ENCODE measurements at places on chromosomes 6 and 20. TPM values are rescaled to one million over a fixed set of nuclear protein-coding genes. Genes with fewer than 3 reads are reported as not detected.

Gene BNIP5
- not detected for total RNA-seq

Gene ZBTB12
- 1.8 TPM for total RNA-seq

Gene CNR1
- not detected for total RNA-seq

Gene TULP1
- total RNA-seq = not detected

Gene SLC52A3
- total RNA-seq = not detected

Gene SLX4IP
- 6.5 TPM for total RNA-seq

Gene KIF25
- total RNA-seq = not detected

Gene BPI
- total RNA-seq = not detected

Gene PXT1
- total RNA-seq = 0.36 TPM

Gene BCL2L1
- total RNA-seq = 182 TPM

Gene HRH3
- total RNA-seq = not detected

Gene OPN5
- not detected for total RNA-seq

Gene SEMG1
- not detected for total RNA-seq

- DNase-seq = no peak
These were observed 70.7 kb upstream of the RAB32 start for GRCh38 chr6:146472918-146473317.

DNA sequence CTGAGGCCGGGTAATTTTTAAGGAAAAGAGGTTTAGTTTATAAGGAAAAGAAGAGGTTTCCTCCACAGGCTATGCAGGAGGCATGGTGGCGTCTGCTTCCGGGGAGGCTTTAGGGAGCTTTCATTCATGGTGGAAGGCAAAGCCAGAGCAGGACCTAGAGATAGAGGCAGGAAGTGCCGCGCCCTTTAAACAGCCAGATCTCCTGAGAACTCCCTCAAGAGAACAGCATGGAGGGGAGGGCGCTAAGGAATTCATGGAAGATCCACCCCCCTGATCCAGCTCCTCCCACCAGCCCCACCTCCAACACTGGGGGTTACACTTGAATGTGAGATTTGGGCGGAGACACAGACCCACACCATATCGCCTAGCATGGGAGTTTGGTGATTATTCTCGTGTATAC, 13.9 kb upstream of the DACT2 start:
- no peak for DNase-seq

GRCh38 chr20:58692579-58693225, at the start of gene NPEPL1:
NPEPL1 (plus strand) TSS chr20:58692800; CDS start chr20:58692901, 101 bp downstream.
- DNase-seq = peak; percentile 61

DNA sequence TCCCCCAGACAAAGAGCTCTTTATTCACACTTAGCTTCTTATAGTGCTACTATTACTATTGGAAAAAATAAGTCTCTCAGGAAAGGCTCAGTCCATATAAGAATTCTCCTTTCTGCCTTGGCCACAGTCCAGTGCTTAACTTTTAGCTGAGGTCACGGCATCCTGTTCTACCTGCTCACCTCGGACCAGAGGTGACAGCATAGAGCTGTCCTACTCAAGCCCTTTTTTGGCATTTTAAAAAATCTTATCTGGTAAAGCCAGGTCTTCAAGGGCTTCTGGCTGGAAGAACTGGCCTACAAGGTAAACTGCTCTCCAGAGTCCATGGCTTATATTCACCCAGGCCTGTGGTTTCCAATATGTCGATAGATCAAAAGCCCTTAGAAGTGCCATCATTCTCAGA, 109.7 kb downstream of the RCAN2 start:
- no peak for DNase-seq

DNA sequence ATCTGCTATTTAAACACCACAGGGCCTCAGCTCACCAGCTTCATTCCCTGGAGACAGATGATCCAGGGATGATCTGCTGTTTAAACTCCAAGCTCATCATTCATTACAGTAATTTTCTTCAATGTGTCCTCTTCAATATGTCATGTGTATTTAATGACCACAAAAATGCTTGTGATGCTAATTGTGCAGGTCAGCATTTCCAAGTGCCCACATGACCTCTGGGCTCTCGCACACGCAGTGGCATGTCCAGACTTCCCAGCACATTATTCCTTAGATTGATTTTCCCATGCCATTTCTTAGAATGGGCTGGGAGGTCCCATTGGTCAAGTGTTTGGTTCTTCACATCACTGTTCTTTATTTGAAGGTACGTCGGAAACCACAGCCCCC, 434.4 kb downstream of the HAO1 start:
- no peak for DNase-seq

- DNase-seq = no peak
These were observed 470.0 kb downstream of the NKAIN2 start for GRCh38 chr6:124273701-124274100.

GRCh38 chr20:50814438-50815161, 19.7 kb downstream of the BCAS4 start:
- DNase-seq = peak; percentile 22

GRCh38 chr6:130466052-130466747, 100.4 kb downstream of the TMEM200A start:
- DNase-seq = no peak

GRCh38 chr20:47334022-47334551, 22.4 kb downstream of the ZMYND8 start:
- no peak for DNase-seq

DNA sequence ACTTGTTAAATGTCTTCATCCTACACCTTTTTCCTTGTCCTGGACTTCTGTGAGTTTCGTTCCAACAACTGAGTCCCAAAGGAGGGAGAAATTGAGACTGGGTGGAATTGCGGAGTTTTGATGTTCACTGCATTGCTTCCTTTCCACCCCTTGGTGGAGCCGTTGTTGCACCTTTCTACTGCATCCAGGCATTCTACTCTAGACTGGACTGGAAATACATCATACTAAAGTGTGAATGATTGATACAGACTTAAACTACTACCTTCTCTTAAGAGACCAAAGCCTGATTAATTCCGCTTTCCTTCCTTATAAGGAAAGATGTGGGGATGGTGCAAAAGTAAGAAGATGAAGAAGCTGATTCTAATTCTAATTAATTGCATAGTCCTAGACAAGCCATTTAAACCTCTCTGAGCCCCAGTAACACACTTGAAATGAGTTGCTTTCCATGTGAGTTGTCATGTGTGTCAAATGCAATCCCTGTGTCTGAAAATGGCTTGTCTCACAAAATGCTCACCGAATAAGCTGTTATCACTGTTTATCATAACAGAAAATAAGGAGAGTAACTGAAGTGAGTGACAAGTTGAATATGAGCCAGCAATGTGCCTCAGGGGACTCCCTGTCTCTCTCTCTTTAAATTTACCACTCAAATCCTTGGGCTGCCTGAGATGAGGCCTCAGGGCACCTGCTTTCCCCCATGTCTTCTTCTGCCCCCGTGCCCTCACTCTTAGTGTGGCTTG, 338.3 kb upstream of the CHD6 start:
- DNase-seq = no peak

DNA sequence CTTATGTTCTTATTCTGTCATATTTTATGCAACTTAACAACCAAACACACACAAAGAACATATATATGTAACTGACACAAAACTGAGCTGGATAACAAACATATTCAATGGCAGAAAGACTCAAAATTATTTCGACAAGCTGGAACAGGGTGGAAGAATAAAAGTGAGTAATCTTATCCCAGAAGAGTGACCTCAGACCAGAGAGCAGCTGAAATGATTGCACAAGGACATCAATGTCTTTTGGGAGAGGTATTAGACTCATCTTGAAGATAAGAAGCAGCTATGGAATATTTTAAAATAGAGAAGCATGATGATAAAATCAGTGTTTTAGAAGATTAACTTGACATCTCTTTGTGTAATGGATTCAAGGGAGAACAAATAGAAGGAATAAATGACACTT, 191.6 kb upstream of the PRDM1 start:
- DNase-seq = no peak

DNA sequence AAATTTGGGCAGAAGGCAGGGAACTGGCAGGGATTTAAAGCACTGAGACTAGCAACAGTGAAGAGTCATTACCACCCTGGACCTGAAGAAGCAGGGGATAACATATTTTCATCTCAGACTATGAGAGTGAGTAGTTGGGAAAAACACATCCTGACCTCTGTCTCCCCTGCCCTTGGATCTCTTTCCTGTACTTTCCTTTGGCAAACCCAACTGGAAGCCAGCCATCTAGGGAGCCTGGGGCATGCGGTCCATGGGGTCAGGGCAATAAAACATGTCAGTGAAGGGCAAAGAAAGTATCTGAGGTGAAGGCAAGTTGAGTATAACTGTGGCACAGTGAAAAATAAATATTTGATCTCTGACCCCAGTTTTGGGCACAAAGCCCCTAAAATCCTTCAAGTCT, 698.2 kb downstream of the DOK5 start:
- no peak for DNase-seq

DNA sequence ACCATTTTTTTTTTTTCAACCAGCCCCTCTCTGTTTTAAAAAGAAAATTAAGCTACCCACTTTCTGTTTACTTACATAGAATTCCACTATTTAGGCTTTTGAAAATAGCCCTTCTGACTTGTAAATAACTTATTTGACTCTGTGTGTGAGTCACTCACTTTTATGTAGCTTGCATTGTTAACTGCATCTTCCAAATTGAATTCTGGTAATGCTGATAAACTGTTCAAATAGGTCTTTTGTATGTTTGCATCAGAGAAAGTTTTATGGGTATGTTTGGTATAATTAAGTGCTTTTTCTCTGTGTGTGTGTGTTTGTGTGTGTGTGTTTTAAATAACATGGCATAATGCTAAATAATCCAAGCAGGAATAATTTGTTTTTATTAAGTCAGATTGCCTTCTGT, 360.1 kb downstream of the PLCB1 start:
- no peak for DNase-seq

DNA sequence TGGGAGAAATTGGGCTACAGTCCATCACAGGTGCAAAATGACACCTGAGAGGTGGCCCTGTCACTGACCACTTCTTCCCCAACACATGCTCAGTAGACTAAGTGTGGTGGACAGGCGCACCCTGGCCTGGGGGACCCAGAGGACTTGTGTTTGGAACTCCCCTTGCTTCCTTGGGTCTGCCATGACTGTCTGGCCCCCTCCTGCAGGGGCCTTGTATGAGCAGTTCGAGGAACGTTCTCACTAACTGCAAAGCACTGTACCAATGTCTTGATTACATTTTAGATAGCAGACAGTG, 4.0 kb upstream of the PCK1 start:
- no peak for DNase-seq

DNA sequence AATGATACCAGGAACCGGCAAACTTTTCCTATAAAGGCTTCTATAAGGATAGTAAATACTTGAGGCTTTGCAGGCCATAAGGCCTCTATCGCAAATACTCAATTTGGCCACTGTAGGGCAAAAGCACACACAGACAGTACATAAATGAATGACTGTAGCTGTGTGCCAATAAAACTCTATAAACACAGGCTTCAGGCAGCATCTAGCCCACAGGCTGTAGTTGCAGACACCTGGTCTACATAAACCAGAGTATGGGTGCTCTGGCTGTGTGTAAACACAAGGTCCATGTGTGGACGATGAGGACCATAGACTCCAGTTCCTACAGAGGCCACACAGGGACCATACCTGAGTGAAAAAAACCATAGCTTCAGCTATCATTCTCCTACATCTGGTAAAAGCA, 52.2 kb downstream of the ZMYND8 start:
- DNase-seq = no peak

DNA sequence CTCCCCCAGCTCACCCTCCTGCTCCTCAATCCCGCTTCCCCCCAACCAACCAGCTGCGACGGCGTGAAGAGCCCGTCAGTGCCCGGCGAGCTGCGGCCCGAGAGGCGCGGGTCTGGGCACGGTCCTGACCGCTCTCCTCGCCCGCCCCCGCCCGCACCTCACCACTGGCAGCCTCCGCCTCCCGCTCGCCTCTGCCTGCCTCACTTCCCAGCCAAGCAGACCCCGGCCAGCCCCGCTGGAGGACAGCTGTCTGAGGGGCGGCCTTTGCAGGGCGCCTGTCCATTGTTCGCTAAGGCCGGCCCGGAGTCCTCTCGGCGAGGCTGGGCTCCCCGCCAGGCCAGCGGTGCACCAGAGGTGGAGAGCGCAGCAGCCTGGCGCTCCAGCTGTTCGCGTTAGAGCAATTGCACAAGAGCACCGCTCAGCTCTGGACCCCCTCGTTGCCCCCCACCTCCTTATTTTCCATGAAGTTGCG, 1.3 kb downstream of the SOBP start:
- peak; percentile 14 for DNase-seq

- peak; percentile 67 for DNase-seq
These were observed 17.0 kb downstream of the GPX5 start for GRCh38 chr6:28542440-28543296.

DNA sequence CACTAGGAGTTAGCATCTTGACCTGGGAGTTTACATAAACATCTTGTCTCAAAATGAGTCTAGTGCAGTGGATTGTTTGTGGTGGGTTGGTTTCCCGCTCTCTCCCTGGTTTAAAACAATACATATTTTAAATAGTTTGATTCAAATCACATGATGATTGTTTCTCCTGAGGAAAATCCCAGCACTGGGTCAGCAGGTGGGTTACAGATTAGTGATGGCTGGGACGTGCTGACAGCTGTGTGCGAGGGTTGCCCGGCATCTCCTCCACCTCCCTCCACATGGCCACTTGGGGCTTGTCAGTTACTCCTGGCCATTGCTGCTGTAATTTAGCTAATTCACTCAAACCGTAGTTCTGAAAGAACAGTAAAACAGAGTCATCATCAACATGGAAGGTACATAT, 306.4 kb upstream of the CITED2 start:
- DNase-seq = no peak

- no peak for DNase-seq
These were observed 1.3 kb upstream of the PNISR start for GRCh38 chr6:99426451-99426757.

GRCh38 chr6:136751522-136751956, 40.7 kb downstream of the MAP3K5 start:
- peak; percentile 66 for DNase-seq

- DNase-seq = no peak
These were observed 278.2 kb upstream of the PRDM1 start for GRCh38 chr6:105807905-105808304.

- no peak for DNase-seq
These were observed 38.6 kb upstream of the KCNG1 start for GRCh38 chr20:51061418-51062045.

DNA sequence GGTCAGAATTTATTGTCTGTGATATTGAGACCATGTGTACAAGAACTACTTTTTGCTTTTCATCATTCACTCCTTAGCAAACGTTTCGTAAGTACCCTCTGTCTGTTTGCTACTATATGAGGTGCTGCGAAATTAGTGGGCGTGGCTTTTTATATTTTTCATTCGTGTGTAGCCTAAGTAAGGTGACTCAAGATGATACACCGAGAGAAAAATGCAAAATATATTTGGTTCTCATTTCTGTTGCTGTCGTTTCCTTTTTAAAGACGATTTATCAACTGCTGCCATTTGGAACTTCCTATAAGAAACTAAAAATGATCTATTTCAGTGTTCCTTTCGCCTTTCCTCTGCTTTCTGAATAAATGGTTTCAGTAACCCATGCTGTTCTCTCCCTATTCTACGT, 61.2 kb downstream of the VAPB start:
- DNase-seq = no peak

DNA sequence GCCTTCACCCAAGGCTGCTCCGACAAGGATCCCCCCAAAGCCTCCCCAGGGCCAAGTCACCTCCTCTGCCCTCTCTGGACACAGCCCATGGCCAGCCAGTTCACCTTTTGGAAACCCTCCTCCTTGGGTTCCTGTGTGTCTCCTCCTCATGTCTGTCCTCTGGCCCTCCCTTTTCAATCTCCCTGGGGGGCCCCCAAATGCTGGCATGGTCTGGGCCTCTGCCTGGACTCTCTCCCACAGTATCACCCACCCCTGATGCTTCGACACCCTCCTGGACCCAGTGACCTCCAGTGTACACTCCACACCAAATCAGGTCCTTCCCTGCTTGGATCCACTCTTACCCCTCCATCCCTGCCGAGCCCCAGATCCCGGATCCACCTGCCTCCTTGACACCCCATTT, 46.7 kb upstream of the NNAT start:
- DNase-seq = no peak

GRCh38 chr20:47585087-47585747, 83.5 kb downstream of the NCOA3 start:
- DNase-seq = no peak

All from activated CD8-positive, alpha-beta T cell treated with anti-CD3 and anti-CD28 coated beads for 36 hours (primary cell).